ENCODE measurements at places on chromosomes 6 and 20.

DNA sequence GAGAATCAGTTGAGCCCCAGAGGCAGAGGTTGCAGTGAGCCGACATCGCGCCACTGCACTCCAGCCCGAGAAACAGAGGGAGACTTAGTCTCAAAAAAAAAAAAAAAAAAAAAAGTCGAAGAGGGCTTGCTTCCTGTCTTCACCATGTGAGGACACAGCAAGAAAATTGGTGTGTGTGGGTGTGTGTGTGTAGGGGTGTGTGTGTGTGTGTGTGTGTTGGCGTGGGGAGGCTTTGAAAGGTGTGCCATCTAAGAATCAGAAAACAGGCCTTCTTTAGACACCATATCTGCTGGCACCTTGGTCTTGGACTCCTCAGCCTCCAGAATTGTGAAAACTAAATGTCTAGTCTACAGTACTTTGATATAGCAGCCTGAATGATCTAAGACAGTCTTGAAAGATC, 6.9 kb upstream of the RBPJL start:
- no peak for DNase-seq

GRCh38 chr6:22019857-22020256, 277.0 kb downstream of the PRL start:
- DNase-seq: no peak

- DNase-seq: peak; percentile 36
These were observed 50.2 kb downstream of the TMEM242 start for GRCh38 chr6:157272866-157273755.

GRCh38 chr6:71608646-71609045, 277.7 kb upstream of the RIMS1 start:
- DNase-seq: no peak

DNA sequence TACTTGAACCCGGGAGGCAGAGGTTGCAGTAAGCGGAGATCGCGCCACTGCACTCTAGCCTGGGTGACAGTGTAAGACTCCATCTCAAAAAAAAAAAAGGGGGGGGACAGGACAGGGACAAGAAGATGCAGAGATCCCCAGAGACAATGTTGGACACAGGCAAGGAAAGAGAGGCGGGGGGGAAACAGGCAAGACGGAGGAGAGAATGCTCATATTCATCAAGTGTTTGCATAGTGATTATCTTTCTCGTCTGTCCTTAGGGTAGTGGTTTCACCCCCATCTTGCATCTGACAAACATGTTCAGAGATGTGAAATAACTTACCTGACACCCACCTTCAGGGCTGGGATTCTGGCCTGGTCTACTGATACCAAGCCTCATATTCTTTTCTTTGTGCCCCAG, 29.0 kb downstream of the CHMP4B start:
- DNase-seq: no peak

- no peak for DNase-seq
These were observed 16.4 kb upstream of the KIF25 start for GRCh38 chr6:167980911-167981580.

GRCh38 chr6:827431-827830, 134.5 kb upstream of the EXOC2 start:
- DNase-seq: no peak

DNA sequence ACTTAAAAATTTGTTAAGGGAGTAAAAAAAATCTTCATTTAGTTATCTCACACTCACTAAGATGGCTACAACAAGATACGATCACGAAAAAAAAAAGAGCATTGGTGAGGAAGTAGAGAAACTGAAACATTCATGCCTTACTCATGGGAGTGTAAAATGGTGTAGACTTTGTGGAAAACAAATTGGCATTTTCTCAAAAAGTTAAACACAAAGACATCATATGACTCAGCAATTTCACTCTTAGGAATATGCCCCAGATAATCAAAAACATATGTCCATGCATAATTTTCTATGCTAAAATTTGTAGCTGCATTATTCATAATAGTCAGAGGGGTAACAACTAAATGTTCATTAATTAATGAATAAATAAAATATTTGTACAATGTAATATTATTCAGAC, 120.9 kb upstream of the IRAK1BP1 start:
- DNase-seq: no peak

DNA sequence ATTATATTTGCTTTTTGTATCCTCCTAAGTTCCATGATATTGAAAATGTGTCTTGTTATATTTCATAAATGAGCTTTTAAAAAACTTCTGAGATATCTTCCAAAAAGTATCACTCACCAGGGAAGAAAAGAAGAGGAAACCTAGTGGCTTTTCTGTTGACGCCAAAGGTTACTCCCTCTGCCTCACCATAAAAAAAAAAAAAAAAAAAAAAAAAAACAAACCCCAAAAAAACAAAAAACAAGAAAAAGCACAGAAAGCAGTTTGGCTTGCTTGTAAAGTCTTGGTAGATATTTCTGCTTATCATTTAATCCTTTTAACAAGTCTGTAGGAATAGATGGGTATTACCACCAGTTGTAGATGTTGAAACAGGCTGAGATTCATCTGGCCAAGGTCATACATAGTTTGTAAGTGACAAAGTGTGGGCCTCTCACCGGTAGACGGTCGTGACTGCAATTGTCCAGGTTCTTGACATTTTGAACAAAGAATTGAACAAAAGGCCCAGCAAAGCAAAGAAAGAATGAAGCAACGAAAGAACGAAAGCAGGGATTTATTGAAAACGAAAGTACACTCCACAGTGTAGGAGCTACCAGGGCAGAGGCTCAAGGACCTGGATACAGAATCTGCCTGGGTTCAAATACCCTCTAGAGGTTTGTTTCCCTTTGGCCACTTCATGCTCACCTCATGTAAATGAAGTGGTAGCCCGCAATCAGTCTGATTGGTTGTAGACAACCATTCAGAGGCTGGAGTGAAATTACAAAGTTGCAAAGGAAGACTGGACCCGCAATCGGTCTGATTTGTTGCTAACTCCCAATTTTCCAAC, 11.6 kb upstream of the ELOVL5 start:
- peak; percentile 35 for DNase-seq

DNA sequence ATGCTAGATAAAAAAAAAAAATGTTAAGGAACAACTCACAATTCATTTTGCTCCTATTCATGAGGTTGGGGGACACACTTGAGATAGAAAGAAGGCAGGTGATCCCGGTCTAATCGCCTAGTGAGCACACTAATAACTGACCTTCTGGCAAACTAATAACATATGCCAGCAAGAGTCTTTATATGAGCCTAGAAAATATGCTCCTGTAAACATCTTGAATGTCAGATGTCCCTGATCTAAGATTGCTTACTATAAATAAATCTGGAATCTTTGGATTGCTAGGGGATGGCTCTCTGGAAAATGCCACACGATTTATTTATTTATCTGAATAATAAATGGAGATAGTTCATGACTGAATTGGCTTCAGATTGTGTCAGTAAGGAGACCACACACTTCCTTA, 821.9 kb downstream of the GRIK2 start:
- no peak for DNase-seq

DNA sequence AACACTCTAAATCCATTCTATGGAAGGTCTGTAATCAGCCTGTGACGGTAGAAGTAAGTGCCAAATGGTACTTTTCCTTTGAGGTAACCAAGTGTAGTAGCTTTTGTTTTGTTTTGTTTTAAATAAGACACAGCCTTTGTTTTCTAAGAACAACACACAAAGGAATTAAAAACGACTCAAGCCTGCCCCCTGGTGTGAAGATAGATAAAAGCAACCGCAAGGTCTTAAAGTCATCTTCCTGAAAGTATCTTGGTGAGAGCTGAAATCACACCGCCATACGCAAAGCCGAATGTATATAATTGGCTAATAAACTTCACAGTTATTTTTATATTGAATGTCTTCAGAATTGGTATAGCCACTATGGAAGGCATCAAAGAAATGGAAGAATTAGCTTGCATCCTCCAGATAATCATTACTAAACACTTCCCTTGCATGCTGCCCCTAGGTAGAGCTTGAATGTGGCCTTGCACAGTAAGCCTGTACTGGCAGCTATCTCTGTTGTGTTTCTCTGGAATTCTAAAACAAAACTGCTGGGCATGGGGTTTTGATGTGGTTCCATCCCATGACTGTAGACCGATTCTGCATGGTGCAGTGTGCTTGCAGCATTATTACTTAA, 95.6 kb downstream of the LAMP5 start:
- DNase-seq: peak; percentile 79

GRCh38 chr20:24379484-24379927, 89.9 kb upstream of the SYNDIG1 start:
- no peak for DNase-seq

DNA sequence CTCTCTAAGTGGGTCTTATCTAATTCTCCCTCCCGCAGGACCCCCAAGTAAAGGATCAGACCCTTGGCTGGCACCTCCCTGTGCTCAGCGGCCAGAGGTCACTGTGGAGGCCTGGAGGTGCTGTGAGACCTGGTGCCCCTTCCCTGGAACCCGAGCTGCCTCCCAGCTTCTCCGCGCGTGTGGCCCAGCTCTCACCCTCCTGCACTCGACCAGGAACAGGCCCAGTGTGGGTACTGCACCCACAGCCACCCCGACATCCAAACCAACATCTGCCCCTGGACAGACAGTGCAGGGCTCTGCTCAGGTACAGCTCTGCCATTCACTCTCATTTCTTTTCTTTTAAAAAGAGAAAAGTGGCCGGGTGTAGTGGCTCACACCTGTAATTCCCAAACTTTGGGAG, 42.4 kb downstream of the TMEM242 start:
- DNase-seq: no peak

- DNase-seq: peak; percentile 72
These were observed 58.5 kb upstream of the CEP85L start for GRCh38 chr6:118709859-118710350.

DNA sequence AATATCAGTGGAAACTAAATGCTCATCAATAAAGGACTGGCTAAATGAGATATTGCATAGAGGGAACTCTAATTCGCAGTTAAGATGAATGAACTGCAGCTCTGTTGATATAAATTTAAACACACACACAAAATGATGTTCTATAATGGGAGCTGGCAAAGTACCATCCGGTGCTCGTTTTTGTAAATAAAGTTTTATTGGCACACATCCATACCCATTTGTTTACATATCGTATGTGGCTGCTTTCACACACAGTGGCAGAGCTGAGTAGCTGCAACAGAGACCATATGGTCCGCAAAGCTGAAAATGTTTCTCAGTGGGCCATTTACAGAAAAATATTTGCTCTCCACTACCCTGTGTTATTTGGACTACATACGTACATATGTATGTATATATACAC, 120.7 kb downstream of the EDN3 start:
- no peak for DNase-seq

- DNase-seq: no peak
These were observed 538.2 kb upstream of the EYS start for GRCh38 chr6:66245231-66245630.

DNA sequence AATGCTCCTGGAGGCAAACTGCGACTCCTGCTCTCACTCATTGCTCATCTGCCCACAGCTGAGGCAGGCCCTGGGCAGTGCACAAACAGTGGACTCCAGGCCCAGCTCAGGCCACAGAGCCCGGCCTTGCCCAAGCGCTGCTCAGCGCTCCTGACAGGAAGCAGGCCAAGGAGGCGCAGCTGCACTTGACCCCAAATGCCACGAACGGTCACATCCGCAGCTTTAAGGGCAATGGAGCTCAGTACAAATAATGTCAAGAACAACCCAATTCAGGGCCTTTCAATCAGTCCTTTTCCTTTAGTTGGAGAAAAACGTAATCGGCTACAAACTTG, 33.8 kb downstream of the RRBP1 start:
- peak; percentile 67 for DNase-seq

- no peak for DNase-seq
These were observed 9.5 kb downstream of the NT5E start for GRCh38 chr6:85459224-85459901.

DNA sequence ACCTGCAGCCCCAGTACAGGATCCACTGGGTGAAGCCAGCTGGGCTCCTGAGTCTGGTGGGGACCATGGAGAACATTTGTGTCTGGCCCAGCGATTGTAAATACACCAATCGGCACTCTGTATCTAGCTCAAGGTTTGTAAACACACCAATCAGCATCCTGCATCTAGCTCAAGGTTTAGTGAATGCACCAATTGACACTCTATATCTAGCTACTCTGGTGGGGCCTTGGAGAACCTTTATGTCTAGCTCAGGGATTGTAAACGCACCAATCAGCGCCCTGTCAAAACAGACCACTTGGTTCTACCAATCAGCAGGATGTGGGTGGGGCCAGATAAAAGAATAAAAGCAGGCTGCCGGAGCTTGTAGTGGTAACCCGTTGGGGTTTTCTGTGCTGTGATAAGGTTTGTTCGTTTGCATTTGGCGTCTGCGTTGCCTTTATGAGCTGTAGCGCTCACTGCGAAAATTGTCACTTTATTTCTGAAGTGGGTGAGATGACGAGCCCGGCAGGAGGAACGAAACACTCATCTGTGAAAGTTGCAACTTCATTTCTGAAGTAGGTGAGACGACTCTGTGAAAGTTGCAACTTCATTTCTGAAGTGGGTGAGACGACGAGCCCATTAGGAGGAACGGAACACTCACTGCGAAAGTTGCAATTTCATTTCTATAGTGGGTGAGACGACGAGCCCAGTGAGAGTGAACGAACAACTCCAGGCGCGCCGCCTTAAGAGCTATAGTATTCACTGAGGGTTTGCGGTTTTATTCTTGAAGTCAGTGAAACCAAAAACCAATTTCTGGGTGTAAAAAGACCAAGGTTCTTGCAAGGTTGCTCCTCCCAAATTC, 31.1 kb downstream of the SERPINB6 start:
- DNase-seq: peak; percentile 62

- no peak for DNase-seq
These were observed 493.3 kb upstream of the MARCKS start for GRCh38 chr6:113363866-113364265.

GRCh38 chr20:53995949-53996348, 74.4 kb downstream of the BCAS1 start:
- DNase-seq: no peak

GRCh38 chr6:20582586-20583443, 48.6 kb downstream of the CDKAL1 start:
- no peak for DNase-seq

GRCh38 chr6:37704923-37705238, 7.2 kb upstream of the MDGA1 start:
- no peak for DNase-seq

GRCh38 chr6:154488802-154489437, 21.6 kb downstream of the CNKSR3 start:
- DNase-seq: no peak

DNA sequence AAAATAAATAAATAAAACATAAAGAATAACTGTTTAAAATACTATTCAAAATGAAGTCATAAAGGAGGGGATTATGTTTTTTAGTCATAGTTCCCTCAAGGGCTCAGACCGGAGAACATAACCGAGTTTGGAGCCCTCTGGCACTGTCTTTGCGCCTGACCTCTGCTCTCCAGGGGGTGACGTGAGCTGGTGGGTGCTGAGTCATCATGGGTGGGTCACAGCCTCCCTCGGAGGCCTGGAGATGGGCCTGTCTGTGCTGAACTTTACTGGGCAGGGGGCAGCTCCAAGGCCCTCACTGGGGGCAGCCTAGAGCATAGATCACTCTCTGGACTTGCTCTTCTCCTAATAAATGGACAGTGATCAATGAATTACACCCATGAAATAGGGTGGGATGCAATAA, 3.1 kb upstream of the MAVS start:
- peak; percentile 76 for DNase-seq

GRCh38 chr6:166907373-166907841, 48.9 kb downstream of the RNASET2 start:
- DNase-seq: peak; percentile 32
